Immature natural killer cell (primary cell): ENCODE measurements at places on chromosomes 2 and 18.
A peak's percentile ranks its signal among the peaks of the same experiment; 100 is the strongest.

DNA sequence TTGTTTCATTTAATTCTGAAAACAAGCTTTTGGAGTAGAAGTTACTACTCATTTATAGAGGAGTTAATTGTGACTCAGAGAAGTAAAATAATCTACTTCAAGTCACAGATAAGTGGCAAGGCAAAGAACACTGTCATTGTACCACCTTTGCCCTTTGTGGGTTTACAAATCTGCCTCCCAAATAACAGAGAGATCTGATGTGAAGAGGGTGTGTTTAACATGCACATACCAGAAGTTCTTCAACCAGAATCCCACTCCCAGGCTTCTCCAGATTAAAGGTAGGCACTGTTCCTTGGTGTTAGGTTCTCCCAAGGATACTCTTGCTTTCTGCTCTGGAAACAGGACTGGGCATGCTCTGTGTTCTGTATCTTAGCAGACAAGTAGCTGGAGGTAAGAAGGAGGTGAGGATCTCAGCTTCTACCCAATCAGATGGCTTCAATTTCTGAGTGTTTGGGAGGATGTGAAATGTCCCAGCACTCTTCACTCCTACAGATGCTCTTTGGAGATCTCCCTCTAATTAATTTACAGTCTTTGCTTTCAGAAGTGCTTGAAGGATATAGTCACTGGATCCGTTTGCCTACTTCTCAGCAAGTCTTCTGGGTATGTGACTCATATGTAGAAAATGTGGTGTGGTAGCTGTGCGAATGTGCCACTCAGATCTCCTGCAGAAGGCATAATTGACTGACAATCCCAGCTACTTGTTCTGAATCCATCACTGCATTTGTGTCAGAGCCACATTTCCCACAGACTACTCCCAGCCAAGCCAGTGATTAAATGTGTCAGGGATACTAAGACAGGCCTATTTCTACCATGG, 111.1 kb downstream of the KLHL14 start:
- DNase-seq = no peak

- DNase-seq = no peak
Observed at GRCh38 chr2:15260196-15260595, 300.9 kb downstream of the NBAS start.

GRCh38 chr2:181363164-181363563, 94.0 kb upstream of the ITGA4 start:
- no peak for DNase-seq

GRCh38 chr2:204705243-204705932, 160.1 kb downstream of the PARD3B start:
- no peak for DNase-seq

- DNase-seq = no peak
Observed at GRCh38 chr2:58757971-58758370, 516.8 kb upstream of the FANCL start.

DNA sequence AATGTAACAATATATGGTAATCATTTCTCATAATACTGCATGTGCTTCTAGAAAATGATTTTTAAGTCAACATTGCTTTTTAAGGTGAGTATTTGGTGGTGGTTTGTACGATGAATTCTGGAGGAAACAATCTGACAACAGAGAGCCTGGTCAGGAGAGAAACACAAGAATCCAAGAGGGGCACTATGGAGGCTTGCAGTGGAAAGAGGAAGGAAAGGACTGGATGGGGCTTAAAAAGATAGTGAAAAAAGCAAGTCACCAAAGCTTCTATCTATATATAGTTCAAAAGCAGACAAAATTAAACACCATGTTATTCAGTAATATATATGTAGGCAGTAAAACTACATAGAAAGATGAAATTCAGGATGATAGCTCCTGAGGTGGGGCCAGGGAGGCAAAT, 109.4 kb upstream of the SERTAD2 start:
- DNase-seq = no peak

- DNase-seq = no peak
Observed at GRCh38 chr2:191642541-191642940, 35.4 kb upstream of the NABP1 start.

- DNase-seq = no peak
Observed at GRCh38 chr2:118670838-118671237, 176.6 kb downstream of the EN1 start.

- DNase-seq = no peak
Observed at GRCh38 chr2:74576863-74577229, 22.3 kb downstream of the DOK1 start.

- no peak for DNase-seq
Observed at GRCh38 chr2:131036696-131037397, 56.4 kb downstream of the FAM168B start.

DNA sequence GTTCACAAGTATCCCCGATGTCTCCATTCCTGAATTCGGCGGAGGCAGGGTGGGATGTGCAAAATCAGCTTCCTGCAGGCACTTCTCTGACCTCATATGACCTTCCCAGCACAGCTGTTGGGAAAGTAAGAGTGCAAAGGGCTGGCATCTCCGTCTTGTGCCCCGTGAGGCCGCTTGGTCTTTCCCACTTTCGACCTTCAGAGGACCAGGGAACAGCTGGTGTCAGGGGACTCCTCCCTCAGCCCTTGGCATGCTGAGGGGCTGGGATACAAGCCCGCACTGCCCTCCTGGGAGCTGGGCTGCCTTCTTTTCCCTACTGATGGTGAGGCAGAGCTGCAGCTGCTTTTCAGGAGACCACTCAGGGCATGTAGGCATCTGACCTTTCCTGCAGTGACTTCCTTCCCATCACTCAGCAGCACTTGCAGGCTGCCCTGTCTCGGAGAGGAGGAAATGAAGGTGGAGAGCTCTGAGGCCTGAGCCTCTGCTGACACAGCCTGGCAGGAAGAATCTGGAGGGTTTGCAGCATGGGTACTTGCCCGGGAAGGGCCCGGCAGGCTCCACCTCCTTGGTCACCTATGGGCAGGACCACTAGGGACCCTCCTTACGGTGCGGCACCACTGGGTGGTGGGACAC, 277.2 kb upstream of the HS6ST1 start:
- no peak for DNase-seq

- DNase-seq = no peak
Observed at GRCh38 chr18:38174173-38174572, 608.6 kb upstream of the CELF4 start.

DNA sequence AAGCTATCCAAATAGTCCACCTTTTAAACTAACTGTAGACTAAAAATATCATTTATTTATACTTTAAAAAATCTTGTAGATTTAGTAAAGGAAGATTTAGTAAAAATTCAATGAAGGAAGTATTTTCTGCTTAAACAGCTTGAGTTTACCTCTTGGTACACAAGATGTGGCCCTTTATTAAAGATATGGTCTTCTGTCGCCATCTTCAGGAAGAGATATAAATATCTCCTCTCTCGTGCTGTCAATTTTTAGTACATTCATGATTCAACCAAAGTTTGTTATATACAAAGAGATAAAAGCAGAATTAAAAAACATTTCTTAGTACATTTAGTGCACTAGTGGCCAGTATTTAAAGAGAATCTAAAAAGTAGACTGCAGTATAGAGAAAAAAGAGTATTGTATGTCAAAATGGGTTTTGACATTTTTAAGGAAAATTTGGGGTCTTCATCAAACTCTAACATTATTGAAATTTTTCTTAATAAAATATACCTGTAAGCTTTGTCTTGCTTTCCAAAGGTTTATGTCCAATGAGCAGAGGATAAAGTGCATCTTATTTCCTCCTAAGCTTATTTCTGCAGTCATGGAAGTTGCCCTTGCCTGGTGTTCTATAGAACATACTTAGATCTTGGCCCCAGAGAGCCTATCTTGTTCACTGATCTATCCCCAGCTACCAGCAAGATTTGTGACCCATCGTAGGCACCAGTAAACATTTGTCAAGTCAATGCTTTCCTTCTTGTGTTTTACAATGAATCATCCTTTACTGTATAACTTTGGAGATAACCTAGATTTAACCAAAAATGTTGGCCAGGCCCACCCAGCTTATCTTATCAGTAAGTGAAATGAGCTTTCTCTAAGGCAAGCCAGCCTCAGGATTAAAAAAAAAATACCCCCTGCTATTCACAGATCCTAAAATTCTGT, 18.5 kb upstream of the EML6 start:
- DNase-seq = peak; percentile 37

DNA sequence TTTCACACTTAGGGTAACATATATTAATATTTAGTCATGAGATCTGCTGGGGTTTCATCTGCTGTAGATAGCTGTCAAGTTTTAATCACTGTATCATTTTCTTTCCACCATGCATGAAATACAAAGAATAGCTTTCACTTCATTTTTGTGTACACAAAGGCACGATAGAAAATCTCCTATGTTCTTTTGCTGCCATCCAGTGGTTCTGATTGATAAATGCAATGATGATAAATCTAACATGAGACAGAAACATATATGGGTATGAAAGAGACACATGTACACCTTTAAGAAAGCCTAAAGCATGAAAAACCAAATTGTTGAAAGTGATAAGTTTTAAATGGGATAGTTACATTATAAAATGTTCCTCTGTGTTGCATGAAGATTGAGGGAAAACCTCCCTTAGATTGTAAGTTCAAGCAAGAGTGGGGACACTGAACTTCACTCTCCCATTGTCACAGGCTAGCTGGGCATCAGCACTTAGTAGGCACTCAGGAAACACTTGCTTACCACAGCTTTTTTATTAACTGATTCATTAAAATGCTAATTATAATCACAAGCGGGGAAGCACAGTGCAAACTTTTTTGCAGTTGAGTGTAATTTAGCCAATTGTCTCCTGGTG, 31.2 kb downstream of the C1D start:
- DNase-seq = peak; percentile 36

- DNase-seq = no peak
Observed at GRCh38 chr18:24420551-24420950, 5.9 kb upstream of the IMPACT start.

DNA sequence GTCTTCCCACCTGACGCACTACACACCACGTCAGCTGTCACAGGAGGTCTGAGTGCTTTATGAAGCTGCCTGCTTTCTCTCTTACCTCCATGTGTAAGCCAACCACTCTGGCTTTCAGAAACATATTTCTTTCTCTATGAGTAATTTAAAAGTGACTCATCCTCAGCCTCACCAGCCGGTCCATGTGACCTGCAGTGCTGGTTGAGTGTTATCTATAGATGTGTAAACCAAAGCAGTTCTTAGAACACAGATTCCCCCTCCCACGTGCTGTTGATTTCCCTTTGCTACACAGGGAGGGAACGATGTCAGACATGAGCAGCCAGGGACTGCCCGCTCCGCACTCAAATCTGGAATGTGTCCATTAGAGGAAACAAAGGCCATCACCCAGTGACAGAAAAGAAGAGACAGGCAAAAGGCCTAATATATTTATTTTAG, 157.8 kb downstream of the BCL2 start:
- DNase-seq = peak; percentile 86

- no peak for DNase-seq
Observed at GRCh38 chr2:221551864-221552263, 20.2 kb downstream of the EPHA4 start.

- DNase-seq = no peak
Observed at GRCh38 chr2:25479761-25480160, 138.0 kb upstream of the DNMT3A start.

DNA sequence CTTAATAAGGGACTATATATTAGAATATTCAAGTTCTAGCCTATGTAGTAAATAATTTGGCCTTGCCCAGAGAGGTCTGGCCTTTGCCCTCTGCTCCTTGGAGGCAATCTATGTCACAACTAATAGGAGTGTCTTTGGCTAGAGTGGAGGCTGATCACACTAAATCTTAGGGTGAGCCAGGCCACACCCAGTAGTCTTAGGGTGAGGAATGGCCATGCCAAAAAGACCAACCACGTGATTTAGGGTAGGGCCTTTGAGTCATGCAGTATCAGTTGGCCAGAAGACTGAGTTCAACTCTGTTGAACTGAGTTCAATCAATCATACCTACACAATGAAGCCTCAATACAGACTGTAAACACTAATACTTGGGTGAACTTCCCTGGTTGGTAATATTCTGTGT, 26.0 kb upstream of the FLACC1 start:
- no peak for DNase-seq

- no peak for DNase-seq
Observed at GRCh38 chr2:109736177-109736827, 57.8 kb upstream of the RGPD5 start.

- peak; percentile 48 for DNase-seq
Observed at GRCh38 chr2:37414470-37414949, 70.1 kb downstream of the QPCT start.

DNA sequence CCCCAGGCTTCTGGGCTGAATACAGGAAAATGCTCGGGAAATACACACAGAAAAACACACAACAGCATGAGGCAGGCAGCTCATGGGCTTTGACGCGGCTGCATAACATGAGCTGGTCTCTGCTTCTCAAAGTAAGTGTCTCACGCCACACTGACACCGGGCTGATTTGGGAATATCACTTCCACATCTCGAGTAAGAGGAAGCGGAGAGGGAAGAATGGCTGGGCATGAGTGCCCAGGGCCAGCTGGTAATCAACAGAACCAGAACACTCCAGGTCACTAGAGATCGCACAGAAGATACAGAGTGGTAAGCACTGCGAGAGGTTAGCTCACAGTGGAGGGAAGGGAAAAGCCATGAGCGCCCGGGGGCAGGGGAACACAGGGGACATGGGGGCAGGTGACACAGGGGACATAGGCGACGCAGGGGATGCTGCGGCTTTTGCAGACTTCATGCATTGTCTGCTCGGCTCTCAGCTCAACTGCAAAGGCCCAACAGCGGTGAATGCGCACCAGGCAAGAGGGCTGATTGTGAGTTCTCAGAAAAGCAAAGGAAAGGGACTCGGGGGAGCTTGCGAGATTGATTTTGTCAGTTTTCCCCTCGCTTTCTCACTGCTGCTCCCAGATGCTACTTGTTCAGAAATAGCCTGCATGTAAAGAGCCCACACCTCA, 141.4 kb downstream of the MBP start:
- DNase-seq = no peak

DNA sequence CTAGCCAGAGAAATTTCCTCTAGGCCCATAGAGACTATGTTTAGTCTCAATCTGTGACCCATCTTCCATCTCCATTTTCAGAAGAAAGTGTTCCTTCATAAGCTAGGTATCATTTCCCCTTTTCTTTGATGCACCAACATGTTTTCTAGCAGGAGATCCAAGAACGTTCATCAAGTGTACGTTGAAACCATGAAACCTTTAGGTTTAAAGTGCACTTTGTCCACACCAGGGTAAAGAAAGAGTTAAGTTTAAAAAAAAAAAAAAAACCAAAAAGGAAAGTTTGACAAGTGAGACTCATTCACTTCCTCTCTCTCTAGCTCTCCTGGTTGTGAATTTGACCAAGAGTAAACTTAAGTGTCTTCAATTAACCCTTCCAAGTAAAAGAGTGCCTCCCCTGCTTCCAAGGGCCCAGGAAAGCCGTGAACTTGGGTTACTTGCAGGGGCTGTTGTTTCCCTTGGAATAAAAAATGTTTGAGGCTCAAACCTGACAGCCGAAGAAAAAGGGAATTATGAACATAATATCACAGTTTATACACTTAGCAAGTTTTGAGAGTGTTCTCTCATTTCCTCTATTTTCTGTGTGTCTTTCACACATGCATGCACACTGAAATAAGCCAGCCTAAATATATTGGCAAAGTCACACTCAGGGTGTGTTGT, 56.7 kb downstream of the LBH start:
- DNase-seq = no peak

DNA sequence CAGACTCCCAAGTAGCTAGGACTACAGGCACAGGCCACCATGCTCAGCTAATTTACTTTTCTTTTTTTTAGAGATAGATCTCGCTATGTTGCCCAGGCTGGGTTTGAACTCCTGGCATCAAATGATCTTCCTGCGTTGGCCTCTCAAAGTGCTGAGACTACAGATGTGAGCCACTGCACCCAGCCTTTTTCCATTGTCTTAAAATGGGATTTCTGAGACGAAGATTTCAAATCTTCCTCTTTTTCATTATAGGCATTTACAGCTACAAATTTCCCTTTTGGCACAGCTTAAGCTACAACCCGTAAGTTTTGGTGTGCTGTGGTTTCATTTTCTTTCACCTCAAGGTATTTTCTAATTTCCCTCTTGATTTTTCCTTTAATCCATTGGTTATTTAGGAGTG, 8.6 kb downstream of the GNLY start:
- no peak for DNase-seq
